Cardiac atrium fibroblast (primary cell): ENCODE measurements at places on chromosomes 3 and 15. TPM values are rescaled to one million over a fixed set of nuclear protein-coding genes. Genes with fewer than 3 reads are reported as not detected.

The ASB14 gene
- not detected in 2 replicates for total RNA-seq

The FAM3D gene
- not detected in 2 replicates for total RNA-seq

The KIF7 gene
- total RNA-seq: 6.3 and 7.8 TPM in 2 replicates

The BFSP2 gene
- total RNA-seq: not detected in 2 replicates

The ZNF106 gene
- 24.2 and 42.6 TPM in 2 replicates for total RNA-seq

The TNFSF10 gene
- total RNA-seq: 0.36 and 4.9 TPM in 2 replicates

The PLSCR2 gene
- not detected in 2 replicates for total RNA-seq

The MEGF11 gene
- total RNA-seq: not detected in 2 replicates

The WDR49 gene
- total RNA-seq: not detected in 2 replicates

The KNL1 gene
- 5.5 and 8.8 TPM in 2 replicates for total RNA-seq

The SLC9C1 gene
- total RNA-seq: 0.16 TPM in 1 of 2 replicates, not detected in the other

The TEX55 gene
- total RNA-seq: not detected in 2 replicates

The ZNF654 gene
- total RNA-seq: 6.3 and 15.9 TPM in 2 replicates

The TGM5 gene
- total RNA-seq: not detected in 2 replicates

The PP2D1 gene
- not detected in 2 replicates for total RNA-seq

The IFT57 gene
- total RNA-seq: 13.7 and 34.7 TPM in 2 replicates

The CFAP92 gene
- not detected in 2 replicates for total RNA-seq

The IQCF5 gene
- total RNA-seq: not detected in 2 replicates

The RHOA gene
- 563 and 758 TPM in 2 replicates for total RNA-seq

The STAB1 gene
- 2.0 and 7.1 TPM in 2 replicates for total RNA-seq

The SEMA3G gene
- total RNA-seq: under 0.01 and 0.49 TPM in 2 replicates

The GATA2 gene
- 7.3 and 8.1 TPM in 2 replicates for total RNA-seq

The LSMEM2 gene
- total RNA-seq: not detected in 2 replicates

The KNG1 gene
- not detected in 2 replicates for total RNA-seq

The GOLGA6B gene
- not detected in 2 replicates for total RNA-seq

The PRRT3 gene
- total RNA-seq: 2.8 and 3.8 TPM in 2 replicates

The RLBP1 gene
- not detected in 2 replicates for total RNA-seq

The GP5 gene
- under 0.01 TPM in 1 of 2 replicates, not detected in the other for total RNA-seq

The CELF6 gene
- 0.54 TPM in 1 of 2 replicates, not detected in the other for total RNA-seq

The BOC gene
- 5.2 and 10.4 TPM in 2 replicates for total RNA-seq

The OIP5 gene
- 1.1 and 4.7 TPM in 2 replicates for total RNA-seq

The IL17RB gene
- not detected in 2 replicates for total RNA-seq
